ENCODE measurements at places on chromosomes 7 and 10. TPM values are rescaled to one million over a fixed set of nuclear protein-coding genes. Genes with fewer than 3 reads are reported as not detected.

CCL24 gene
- total RNA-seq = not detected

GRM3 gene
- not detected for total RNA-seq

NPFFR1 gene
- not detected for total RNA-seq

SPDYE2B gene
- total RNA-seq = not detected

WAC gene
- total RNA-seq = 92.1 TPM

ZNF365 gene
- total RNA-seq = 2.6 TPM

TBX20 gene
- 0.11 TPM for total RNA-seq

CRYGN gene
- 0.78 TPM for total RNA-seq

WEE2 gene
- total RNA-seq = not detected

TACR2 gene
- 0.22 TPM for total RNA-seq

AKR1C8 gene
- not detected for total RNA-seq

Measured in articular chondrocyte of knee joint (primary cell).